ENCODE measurements at places on chromosomes 5 and 9. TPM values are rescaled to one million over a fixed set of nuclear protein-coding genes. Genes with fewer than 3 reads are reported as not detected.

- H3K4me1 ChIP-seq, result no peaks in the 10 kb centered on the region
- H3K27ac ChIP-seq, result no peak overlapping the region
Measured at GRCh38 chr5:42943931-42944631, 96.0 kb downstream of the ANXA2R start.

DNA sequence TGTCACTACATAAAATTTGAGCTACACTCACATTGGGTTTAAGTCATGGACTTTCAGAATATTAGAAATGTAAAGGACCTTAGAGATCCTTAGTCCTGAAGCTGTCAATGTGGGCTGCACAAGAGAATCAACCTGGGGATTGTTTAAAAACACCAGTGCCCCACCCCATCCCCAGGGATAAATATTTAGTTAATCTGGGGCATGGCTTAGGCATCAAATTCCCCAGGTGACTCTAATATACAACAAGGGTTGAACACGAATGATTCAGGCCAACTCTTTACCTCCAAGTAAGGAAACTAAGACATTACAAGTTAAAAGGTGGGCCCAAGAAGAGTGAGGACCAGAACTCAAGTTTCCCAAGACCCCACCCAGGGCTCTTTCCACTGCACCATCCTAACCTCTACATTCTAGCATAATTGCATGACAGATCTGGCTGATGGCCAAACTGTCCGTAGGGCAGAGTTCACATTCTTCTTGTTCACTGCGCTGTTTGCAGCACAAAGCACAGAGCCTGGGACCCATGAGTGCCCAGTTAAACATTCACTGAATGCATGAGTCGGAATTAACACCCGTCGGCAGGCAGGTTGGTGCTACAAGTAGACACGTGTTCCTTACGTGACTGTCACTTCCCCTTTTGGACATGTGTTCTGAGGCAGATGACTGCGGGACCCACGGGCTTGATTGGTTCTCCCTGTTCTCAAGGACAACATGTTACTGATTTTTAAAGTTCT lies 25.2 kb downstream of the CYFIP2 start:
- peak overlapping the region; percentile 55 for H3K27ac ChIP-seq
- H3K4me3 ChIP-seq, result no peak overlapping the region
- peak; percentile 97 for DNase-seq

- peaks cover 18% of the 10 kb centered on the region for H3K4me1 ChIP-seq
- peak overlapping the region; percentile 69 for H3K27ac ChIP-seq
- H3K4me3 ChIP-seq, result peak overlapping the region; percentile 17
- no peaks in the 10 kb centered on the region for H3K36me3 ChIP-seq
Measured at GRCh38 chr9:17005056-17005823, 129.6 kb upstream of the CNTLN start.

- no peak for DNase-seq
- no peak overlapping the region for H3K4me3 ChIP-seq
- no peak overlapping the region for H3K27ac ChIP-seq
- peaks cover 2% of the 10 kb centered on the region for H3K36me3 ChIP-seq
Measured at GRCh38 chr5:157343842-157344790, 78.2 kb downstream of the CYFIP2 start.

GRCh38 chr9:35907711-35908503 lies 1.4 kb upstream of the SPAAR start:
- H3K4me1 ChIP-seq, result peaks cover 64% of the 10 kb centered on the region
- H3K4me3 ChIP-seq, result no peak overlapping the region
- H3K27me3 ChIP-seq, result no peaks in the 10 kb centered on the region
- peak overlapping the region; percentile 88 for H3K27ac ChIP-seq
- DNase-seq, result peak; percentile 73

DNA sequence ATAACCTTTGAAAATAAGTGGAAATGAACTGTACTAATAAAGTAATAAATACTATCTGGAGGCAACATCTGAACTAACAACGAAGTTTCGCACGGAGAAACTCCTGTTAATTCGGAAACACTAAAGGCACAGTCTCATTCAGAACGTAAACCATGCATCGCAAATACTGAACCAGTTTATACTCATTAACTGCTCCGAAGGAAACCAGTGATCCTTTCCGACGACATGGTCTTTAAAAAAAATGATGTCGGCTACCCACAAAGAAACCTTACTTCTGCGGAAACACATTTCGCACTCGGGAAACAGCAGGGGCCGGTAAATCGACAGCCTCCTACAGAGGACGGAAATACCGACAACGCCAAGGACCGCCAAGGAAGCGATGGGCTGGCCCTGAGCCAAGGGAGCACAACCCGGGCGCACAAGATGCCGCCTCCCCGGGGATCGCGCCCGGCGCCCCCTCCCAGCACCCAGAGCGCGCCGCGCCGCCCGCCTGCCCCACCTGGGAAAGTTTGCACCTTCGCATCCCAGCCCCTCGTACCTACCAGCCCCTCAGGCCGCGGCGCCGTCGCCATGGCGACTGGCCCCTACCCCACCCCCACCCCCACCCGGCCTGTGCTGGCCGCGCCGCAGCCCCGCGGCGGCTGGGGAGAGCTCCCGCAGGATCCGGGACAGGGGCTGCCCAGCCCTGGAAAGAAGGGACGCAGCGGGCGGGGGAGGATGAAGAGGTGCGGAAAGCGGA lies 732 bp downstream of the PRKAA1 start:
- H3K4me3 ChIP-seq, result peak overlapping the region; percentile 99
- peaks cover 3% of the 10 kb centered on the region for H3K36me3 ChIP-seq
- peaks cover 6% of the 10 kb centered on the region for H3K4me1 ChIP-seq
- peak; percentile 58 for DNase-seq
- no peaks in the 10 kb centered on the region for H3K27me3 ChIP-seq

DNA sequence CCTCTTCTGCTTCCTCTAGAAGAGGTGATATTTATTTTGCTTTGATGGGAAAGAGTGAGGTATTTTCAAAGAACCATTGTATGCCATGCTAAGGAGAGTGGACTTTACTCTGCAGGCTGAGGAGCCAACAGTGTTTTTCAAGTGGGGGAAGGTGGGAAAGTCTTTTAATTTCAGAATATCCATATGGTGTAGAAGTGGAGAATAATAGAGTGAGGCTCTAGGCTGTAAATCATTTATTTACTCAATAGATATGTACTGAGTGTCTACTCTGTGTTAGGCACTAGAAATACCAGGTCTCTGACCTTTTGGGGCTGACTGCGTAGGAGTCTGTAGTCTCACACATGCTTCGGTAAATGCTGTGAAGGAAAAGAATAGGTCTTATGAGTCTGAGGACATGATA lies 30.7 kb upstream of the TENT2 start:
- no peaks in the 10 kb centered on the region for H3K4me1 ChIP-seq
- DNase-seq, result peak; percentile 57
- no peaks in the 10 kb centered on the region for H3K27me3 ChIP-seq
- no peaks in the 10 kb centered on the region for H3K36me3 ChIP-seq
- no peak overlapping the region for H3K4me3 ChIP-seq

DNA sequence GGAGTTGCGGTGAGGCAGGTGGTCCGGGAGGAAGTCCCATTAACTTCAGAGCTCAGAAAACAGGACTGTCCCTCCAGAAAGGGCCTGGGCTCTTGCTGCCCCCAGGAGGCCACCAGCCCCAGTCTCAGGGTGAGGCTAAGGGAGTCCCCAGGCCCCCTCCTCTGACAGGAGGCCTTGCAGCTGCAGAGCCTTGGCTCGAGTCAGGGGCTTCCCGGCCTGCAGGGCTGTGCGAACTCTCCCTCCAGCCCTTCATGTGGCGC lies 3.2 kb upstream of the STPG3 start:
- H3K27ac ChIP-seq, result no peak overlapping the region
- no peak overlapping the region for H3K4me3 ChIP-seq
- H3K27me3 ChIP-seq, result no peaks in the 10 kb centered on the region
- peaks cover 13% of the 10 kb centered on the region for H3K36me3 ChIP-seq

- H3K36me3 ChIP-seq, result no peaks in the 10 kb centered on the region
- H3K27ac ChIP-seq, result no peak overlapping the region
- DNase-seq, result no peak
Measured at GRCh38 chr5:155091063-155091648, 77.6 kb downstream of the KIF4B start.

- no peak overlapping the region for H3K27ac ChIP-seq
- H3K36me3 ChIP-seq, result no peaks in the 10 kb centered on the region
- DNase-seq, result no peak
- H3K4me3 ChIP-seq, result no peak overlapping the region
Measured at GRCh38 chr9:89723469-89724100, 118.8 kb downstream of the GADD45G start.

- H3K4me3 ChIP-seq, result no peak overlapping the region
- H3K27ac ChIP-seq, result no peak overlapping the region
- peaks cover 17% of the 10 kb centered on the region for H3K36me3 ChIP-seq
- no peaks in the 10 kb centered on the region for H3K27me3 ChIP-seq
Measured at GRCh38 chr5:177550122-177550521, 4.2 kb downstream of the FAM193B start.

- DNase-seq, result no peak
- H3K36me3 ChIP-seq, result no peaks in the 10 kb centered on the region
- H3K27ac ChIP-seq, result no peak overlapping the region
- no peaks in the 10 kb centered on the region for H3K4me1 ChIP-seq
Measured at GRCh38 chr5:99058466-99058865, 129.7 kb upstream of the CHD1 start.

DNA sequence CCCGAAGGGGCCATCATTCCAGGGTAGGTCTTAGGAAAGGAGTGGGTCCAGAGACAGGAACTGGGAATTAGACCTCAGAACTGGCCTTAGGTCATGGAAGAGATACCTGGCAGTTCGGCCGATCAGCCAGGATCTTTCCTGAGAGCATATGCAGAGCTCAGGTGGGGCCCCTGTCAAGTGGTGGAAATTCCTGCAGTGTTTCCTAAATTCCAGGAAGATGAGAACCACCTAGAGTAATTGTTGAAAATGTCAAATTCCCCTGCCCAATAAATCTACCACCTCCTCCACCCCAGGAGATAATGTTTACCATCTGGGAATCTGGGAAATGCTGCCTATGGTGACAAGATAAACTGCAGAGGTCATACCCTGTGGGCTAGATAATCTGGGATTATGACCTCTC lies 14.6 kb downstream of the TMEM171 start:
- no peak for DNase-seq
- no peak overlapping the region for H3K4me3 ChIP-seq
- no peaks in the 10 kb centered on the region for H3K36me3 ChIP-seq

GRCh38 chr5:116573279-116573701 lies 1.3 kb downstream of the SEMA6A start:
- DNase-seq, result no peak
- peak overlapping the region; percentile 85 for H3K4me3 ChIP-seq
- peaks cover 10% of the 10 kb centered on the region for H3K27me3 ChIP-seq
- peak overlapping the region; percentile 96 for H3K27ac ChIP-seq

- peaks cover 4% of the 10 kb centered on the region for H3K4me1 ChIP-seq
- H3K27me3 ChIP-seq, result peaks cover 43% of the 10 kb centered on the region
- H3K27ac ChIP-seq, result no peak overlapping the region
- H3K36me3 ChIP-seq, result no peaks in the 10 kb centered on the region
- no peak overlapping the region for H3K4me3 ChIP-seq
- no peak for DNase-seq
Measured at GRCh38 chr5:88657136-88657535, 225.8 kb downstream of the MEF2C start.

DNA sequence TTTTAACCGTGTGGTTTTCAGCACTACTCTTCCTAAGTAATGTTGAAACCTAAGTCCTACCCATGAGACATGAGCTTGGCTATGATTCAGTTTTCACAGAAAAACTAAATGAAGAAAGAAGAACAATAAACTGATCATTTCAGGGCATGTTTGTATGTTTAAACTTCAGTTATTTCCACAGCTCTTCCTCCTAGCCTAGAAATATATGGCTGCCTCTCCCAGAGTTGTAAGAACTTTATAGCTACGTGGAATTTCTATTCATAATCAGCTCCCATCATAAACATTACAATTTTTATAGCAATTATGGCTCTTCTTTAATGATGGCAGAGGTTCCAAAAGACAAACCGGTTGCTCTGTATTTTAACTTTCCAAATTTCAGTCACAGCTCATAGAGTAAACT lies 314.7 kb upstream of the ADAMTSL1 start:
- no peaks in the 10 kb centered on the region for H3K27me3 ChIP-seq
- H3K4me1 ChIP-seq, result no peaks in the 10 kb centered on the region
- H3K27ac ChIP-seq, result no peak overlapping the region
- H3K36me3 ChIP-seq, result no peaks in the 10 kb centered on the region
- H3K4me3 ChIP-seq, result no peak overlapping the region
- no peak for DNase-seq

DNA sequence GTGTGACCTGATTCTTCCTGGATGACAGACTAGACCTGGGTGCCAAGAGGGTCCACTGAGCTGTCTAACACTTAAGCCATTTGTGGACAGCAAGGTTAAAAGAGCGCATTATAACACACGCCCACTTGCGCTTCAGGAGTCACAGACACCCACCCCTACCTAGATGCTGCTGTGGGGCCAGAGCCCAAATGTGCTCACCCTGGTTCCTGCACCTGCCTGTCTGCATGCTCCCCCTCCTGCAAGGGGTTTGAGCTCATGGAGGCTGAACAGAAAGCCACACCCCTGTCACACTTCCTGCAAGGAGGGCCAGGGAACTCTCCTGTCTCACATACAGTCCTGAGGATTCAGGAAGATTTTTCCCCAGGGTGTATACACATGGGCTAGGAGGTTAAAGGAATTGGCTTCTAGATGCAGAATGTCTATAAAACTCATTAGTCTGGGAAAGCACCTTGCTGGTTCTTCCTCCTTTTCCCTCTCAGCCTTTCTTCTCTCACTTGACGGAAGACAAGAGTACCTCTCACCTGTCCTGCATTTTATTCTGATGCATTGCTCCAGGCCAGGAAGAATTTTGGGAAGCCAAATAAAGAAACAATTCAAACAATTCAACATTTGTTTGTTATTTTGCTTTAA lies 87.4 kb upstream of the LHFPL2 start:
- no peaks in the 10 kb centered on the region for H3K36me3 ChIP-seq
- H3K4me3 ChIP-seq, result no peak overlapping the region
- no peak overlapping the region for H3K27ac ChIP-seq
- H3K4me1 ChIP-seq, result no peaks in the 10 kb centered on the region
- DNase-seq, result no peak

DNA sequence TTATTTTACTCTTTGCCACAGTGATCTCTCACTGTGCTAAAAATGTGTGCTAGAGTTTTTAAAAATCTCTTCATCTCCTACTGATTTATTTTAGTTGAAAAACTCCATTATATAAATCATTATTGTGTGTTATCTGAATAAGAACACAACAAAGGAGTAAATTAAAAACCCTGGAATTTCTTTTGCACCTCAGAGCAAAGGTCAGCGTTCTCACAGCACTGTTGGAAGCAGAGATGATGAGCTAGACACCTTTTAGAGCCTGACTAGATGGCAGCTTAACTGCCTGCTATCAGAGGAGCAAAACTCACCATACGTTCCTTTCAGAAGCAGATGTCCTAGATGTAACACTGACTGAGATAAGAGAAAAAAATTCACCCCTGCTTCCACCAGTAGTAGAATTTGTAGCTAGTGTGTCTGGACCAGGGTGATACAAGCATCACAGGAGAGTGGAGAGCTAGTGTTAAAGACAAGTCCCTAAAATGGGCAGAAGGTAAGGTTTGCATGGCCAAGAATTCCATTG lies 147.1 kb downstream of the ENTREP1 start:
- no peak overlapping the region for H3K27ac ChIP-seq
- no peaks in the 10 kb centered on the region for H3K27me3 ChIP-seq
- DNase-seq, result no peak
- no peaks in the 10 kb centered on the region for H3K36me3 ChIP-seq

Gene SCGB3A2
- polyA plus RNA-seq, result not detected

Gene BDP1
- 23.2 TPM for polyA plus RNA-seq

Gene PRUNE2
- 68.1 TPM for polyA plus RNA-seq
